ENCODE measurements at places on chromosomes 4 and X.

- no peak for DNase-seq
Observed at GRCh38 chrX:44529310-44529709, 13.3 kb downstream of the FUNDC1 start.

DNA sequence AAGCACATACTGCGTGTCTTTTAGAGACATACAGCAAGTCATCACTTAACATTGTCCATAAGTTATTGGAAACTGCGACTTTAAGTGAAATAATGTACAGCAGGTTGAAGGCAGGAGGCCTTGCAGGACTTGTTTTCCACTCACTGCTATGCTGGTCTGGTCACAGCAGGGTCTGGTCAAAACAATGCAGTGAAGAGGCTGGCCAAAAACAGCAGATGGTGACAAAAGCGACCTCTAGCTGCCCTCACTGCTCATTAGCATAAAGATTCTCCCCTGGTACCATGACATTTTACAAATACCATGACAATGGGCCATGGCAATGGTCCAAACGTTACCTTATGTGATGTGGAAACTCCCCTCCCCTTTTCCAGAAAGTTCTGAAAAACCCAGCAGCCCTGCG, 1283.6 kb downstream of the FSTL5 start:
- no peak for DNase-seq

GRCh38 chrX:25337841-25338240, 322.1 kb upstream of the ARX start:
- DNase-seq, result peak; percentile 40

- DNase-seq, result peak; percentile 41
Observed at GRCh38 chr4:154406018-154406795, 85.4 kb downstream of the DCHS2 start.

All from NB4 (cell line).